Panc1 (cell line): ENCODE measurements at places on chromosomes 1 and 21. TPM values are rescaled to one million over a fixed set of nuclear protein-coding genes. Genes with fewer than 3 reads are reported as not detected.

GRCh38 chr1:193462629-193463320, 276.4 kb upstream of the B3GALT2 start:
- no peak for DNase-seq

DNA sequence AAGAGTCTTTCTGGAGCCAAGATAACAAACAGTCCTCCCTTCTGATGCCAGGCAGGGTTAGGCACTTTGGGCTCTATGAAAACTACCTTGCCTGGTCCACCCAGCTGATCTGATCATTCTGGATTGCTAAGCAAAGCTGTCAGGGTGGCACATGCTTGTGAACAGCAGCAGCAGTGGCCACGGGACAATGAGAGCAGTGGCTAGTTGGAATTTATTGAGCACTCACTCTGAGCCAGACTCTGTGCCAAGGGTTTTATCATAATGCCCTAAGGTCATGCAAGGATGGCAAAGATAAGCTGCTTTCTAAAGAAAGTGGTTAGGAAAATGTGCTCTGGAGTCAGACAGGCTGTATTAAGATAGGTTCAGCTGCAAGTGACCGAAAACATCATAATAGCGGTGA, 390.4 kb upstream of the VAMP3 start:
- DNase-seq: no peak

MYOG gene
- total RNA-seq: not detected

GRCh38 chr1:43616383-43616782, 33.6 kb upstream of the KDM4A start:
- no peak for DNase-seq

GRCh38 chr1:44707112-44707881, 23.7 kb downstream of the RNU5D-1 start:
- DNase-seq: peak; percentile 77
